ENCODE measurements at places on chromosomes 4 and X.

DNA sequence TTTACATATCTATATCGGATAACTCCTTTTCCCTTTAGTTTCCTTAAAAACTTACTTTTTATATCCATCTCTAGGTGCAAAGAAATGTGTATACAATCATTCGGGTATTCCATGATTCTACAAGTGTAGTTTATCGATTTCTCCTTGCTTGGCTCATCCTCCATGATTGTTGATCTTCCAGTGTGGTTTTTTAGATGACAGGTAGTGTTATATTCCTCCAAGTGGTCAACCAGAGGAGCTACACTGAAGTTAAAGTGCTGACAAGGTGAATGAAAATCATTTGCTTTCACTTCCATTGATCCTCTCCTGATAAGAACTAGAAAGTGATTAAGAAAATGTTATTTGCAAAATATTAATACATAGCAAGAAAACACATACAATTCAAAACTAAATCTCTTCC lies 38.5 kb downstream of the TMEM156 start:
- DNase-seq: no peak

GRCh38 chr4:112968451-112969159 lies 80.8 kb upstream of the ANK2 start:
- DNase-seq: no peak

- no peak for DNase-seq
These were observed 17.5 kb downstream of the PALLD start for GRCh38 chr4:168514249-168514852.

DNA sequence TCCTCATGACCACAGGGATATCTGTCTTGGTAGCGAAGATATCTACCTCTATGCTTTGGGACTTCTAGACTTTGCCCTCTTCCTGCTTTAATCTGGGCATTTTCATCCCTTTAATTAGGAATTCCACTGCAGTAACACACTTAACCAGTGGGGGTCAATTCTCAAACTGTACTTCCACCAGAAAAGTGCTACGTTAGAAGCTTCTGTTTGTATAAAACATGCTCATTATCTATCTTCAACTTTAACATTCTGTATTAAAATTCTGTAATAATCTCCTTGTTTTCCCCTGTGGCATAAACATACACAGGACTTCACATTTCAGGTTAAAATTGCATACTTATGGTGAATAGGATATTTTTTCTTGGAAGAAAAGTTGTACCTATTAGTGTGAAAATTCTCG lies 105.6 kb downstream of the AMMECR1 start:
- DNase-seq: no peak

GRCh38 chr4:141645611-141646340 lies 9.4 kb downstream of the IL15 start:
- no peak for DNase-seq

- DNase-seq: no peak
These were observed 1.3 kb downstream of the HTR2C start for GRCh38 chrX:114584983-114585842.

DNA sequence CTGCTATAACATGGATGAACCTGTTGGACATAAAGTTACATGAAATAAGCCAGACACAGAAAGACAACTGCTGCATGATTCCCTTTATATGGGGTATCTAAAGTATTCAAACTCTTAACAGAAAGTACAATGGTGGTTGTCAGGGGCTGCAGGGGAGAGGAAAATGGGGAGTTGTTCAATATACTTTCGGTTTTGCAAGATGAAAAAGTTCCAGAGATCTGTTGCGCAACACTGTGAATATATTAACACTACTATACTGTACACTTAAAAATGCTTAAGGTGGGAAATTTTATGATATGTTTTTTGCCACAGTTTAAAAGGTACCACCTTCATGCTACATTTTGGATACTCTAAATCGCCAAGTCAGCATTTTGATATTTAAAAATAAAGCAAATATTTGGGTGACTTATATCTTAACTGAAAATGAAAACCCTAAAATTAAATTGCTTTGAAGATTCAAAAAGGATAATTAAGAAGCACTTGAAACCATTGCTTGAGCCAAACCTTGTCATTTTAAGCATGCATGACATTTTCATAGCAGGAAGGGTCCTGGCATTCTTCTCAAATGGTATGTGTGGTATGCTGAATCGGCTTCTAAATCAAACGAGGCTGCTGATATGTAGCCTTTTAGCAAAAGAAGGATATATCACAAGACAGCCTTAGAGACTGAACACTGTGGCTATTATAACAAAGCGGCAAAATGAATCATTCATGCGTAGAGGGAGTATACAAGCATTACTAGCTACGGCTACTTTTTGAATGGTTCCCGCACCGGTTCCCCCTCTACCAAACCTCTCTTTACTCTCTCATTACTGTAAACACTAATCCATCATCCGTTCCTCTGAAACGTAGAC lies 607.1 kb upstream of the DIPK2B start:
- DNase-seq: no peak
